ENCODE measurements at places on chromosomes 6 and 20. TPM values are rescaled to one million over a fixed set of nuclear protein-coding genes. Genes with fewer than 3 reads are reported as not detected.

DNA sequence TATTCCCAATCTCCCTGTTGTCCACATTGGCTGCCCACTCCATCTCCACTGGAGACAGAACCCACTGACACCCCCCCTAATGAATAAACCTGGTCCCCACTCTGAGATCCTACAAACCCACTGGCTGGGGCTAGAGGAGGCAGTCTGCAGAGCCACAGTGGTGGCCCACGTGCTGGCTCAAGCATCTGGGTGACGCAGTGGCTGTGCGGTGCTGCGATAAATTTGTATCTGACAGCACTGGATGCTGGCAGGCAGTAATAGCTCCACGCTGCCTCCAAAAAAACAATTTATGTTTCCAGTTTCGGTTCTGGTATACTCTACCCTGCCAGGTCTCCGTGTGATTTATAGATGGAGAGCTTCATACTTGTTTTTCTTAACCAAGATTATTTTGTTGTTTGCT is 87.1 kb upstream of the SYNDIG1 start:
- no peak for DNase-seq

The TINAG gene
- 0.12 TPM for polyA plus RNA-seq

The CST5 gene
- polyA plus RNA-seq: not detected

DNA sequence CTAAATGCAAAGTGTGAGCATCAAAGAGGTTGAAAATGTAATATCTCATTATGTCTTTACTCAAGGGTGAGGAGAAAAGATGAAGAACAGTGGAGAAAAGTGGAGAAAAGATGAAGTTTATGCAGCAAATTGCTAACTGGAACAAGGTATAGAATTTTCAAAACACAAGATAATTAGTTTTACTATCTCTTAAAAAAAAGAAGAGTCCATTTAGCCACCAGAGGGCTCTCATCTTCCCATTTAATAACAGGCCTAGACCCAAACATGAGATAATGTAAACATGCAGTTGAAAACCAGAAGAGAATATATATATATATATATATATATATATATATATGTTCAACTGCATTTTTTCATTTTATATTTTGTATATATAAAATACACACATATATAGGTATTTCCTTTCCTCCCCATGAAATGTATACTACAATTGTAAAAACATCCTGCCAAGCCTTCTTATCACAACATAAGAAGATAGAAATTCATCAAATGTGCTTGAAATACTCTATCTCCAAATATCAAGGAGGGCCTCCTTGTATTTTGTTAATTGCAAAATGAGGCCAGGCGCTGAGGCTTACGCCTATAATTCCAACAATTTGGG is 78.4 kb downstream of the ADTRP start:
- DNase-seq: no peak

The FAM217A gene
- polyA plus RNA-seq: 2.4 TPM

All from right lung (tissue), 10 donors.